Stimulated activated CD4-positive, alpha-beta T cell treated with anti-CD3 and anti-CD28 coated beads, Interleukin-2, amount 100 ng/mL, for 24 hours (primary cell): ENCODE measurements at places on chromosomes 7 and 10.

DNA sequence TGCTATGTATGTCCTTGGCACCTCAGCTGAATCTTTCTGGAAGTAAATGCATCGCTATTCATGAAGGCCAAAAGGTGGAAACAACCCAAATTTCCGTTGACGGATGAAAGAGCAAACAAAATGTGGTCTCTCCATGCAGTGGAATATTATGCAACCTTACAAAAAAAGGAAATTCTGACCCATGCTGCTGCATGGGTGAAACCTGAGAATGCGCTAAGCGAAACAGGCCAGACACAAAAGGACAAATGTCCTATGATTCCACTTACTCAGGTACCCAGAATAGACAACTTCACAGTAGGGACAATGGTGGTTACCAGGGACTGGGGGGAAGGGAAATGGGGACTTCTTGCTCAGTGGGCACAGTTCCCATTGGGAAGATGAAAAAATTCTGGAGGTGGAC lies 158.8 kb downstream of the CAMK1D start:
- no peak for DNase-seq

DNA sequence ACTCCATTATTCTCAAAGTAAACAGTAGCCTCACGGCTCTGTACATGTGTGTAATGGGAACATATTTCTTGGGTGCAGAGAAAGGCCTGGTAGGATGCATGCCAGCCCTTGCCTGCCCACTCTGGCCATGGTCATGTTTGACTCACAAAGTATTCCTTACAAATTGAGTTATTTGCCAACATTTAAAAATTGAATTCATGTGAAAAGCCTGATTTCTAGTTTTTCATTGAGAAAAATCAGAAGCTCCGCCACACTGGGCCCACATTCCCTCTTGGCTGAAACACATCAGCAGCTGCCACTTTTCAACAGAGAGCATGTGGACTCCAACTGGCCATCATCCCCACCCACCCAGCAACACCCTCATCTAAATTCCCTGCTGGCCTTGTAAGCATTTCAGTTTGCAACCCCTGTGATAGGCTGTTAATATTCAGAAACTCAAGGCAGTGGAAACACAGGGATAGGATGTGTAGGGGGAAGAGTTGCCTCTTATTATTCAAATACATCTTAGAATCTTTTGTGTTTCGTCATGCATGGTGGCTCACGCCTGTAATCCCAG lies 40.9 kb downstream of the CDH23 start:
- no peak for DNase-seq

DNA sequence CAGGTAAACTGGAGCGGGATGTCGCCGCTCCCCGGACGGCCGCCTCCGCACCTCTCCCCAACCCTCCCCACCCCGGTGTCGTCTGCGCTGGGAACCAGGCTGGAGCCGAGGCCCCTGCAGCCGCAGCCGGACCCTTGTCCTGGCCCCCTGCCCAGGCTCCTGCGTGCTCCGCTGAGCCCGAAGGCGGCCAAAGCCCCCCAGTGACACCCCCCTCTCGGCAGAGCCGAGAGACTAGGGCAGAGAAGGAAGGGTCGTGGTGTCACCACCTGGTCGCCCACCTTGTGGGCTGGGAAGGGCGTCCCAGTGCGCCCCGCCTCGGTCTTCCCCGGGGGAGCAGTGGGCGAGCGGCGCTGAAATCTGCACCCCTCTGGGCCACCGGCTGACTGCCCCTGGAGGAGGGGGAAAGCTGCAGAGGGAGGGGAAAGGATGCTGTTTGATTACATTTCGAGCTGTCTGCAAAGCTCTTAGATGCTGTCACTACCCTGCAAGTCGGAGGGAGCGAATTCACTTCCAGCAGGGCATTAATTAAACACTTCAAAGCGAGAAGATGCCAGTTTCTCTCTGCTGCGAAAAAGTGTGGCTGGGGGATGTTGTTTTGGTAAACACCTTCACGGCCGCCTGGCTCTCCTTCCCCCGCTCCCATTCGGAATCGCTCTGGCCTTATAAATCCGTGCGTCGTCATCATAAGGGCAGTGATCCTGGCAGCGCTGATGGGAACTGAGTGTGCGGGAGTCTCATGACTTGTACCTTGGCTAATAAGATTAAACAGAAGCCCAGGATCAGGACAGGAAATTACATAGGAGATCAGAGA lies 622 bp downstream of the DYNC1I1 start:
- DNase-seq = no peak

- DNase-seq = no peak
These were observed 212.9 kb downstream of the COBL start for GRCh38 chr7:51103718-51104117.

GRCh38 chr10:126012485-126012884 lies 116.1 kb downstream of the FANK1 start:
- DNase-seq = no peak

DNA sequence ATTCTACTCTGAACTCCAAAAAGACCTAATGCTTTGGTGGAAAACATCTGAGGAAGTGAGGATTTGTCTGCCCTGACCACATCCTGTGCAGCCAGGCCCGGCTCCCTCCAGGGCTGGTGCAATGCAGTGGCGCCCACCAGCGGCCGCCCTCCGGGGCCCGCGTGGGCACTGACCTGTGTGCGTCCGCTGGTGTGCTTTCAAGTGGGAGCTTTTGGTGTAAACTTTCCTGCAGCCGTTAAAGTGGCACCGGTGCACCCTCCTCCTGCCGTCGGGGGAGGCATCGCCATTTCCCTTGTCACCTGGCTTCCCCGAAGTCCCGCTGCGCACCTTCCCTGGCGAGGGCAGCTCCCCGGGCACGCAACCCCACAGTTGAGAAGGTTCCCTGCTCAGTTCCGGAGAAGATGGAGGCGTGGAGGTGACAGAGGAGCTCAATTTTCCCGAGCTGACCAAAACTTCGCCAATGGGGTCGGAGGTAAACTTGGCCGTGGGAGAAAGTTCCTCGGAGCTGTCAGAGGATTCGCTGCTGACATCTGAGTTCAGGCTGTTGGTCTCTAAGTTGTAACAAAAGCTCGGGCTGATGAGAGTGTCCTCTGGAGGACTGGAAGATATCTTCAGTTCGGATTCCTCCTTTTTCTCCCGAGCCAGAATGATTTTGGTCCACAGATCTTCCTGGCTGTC lies 3.4 kb downstream of the KLF6 start:
- peak; percentile 57 for DNase-seq

DNA sequence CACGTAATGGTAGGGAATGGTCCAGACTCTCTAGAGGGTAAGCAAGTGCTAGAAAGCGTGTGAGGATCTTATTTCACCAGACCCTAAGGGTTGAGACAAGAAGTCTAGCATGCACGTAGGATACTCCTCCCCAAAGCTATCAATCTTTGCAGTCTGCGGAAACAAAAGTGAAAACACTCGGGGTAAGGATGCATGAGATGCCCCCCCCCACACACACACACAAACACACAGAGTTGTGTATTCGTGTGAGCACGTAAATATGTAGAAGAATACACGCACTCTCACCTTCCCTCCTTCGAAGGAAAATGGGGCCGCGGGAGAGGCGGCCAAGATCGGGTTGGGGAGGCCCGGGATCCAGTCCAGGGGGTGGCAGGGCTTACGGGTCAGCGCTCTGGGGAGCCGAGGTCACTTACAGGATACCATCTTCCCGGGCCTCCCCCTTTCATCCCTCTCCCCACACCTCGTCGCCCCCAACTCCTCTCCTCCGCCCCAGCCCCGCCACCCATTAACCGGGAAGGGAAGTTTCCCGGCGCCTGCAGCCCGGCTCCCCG lies 455 bp downstream of the CUL2 start:
- no peak for DNase-seq

DNA sequence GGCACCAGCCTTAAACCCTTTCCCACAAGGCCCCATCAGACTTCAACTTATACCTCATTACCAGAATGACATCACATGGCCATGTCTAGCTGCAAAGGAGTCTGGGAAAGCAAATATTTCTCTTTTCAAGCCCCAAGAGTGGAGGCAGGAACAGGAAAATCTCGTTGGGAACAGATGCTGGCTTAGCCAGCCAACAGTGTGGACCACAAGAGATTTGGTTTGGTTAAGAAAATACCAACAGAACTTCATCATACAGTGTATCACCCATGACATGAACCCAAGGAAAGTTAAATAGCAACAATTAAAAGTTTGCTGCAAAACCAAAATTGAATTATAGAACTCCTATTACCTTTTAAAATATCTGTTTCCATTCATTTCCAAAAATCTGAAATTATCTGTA lies 2.2 kb upstream of the MET start:
- DNase-seq = no peak

- DNase-seq = no peak
These were observed 140.9 kb downstream of the ABCA13 start for GRCh38 chr7:48312151-48312550.

DNA sequence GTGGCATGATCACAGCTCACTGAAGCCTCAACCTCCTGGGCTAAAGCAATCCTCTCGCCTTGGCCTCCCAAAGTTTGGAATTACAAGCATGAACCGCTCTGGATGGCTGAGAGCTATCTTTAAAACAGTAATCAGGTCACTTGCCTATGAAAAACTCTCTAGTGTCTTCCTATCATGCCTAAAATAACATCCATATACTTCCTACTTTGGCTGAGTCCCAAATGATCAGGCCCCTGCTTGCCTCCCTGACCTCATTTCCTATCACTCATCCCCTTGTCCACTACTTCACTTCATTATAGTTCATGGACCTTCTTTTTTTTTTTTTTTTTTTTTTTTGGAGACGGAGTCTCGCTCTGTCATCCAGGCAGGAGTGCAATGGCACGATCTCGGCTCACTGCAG lies 28.0 kb downstream of the SEPTIN7 start:
- no peak for DNase-seq
